ENCODE measurements at places on chromosomes 4 and X.

DNA sequence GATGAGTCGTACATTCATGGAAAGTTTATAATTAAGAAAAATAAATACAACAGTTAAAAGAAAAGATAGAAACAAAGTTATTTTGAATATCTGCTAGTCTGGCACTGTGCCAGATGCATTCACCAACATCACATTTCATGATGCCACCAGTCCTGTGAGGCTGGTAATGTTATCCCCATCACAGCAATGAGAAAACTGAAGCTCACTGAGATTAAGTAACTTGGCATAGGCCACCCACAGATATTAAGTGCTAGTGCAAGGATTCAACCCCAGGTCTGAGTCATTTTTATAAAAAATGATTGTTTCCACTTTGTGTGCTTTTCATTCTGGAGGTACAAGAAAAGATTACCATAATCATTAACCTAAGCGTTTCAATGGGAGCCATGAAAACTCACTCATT, 65.0 kb upstream of the IL15 start:
- DNase-seq: peak; percentile 11

GRCh38 chr4:113662581-113662980, 99.0 kb downstream of the CAMK2D start:
- DNase-seq: no peak

- DNase-seq: peak; percentile 48
These were observed 1.6 kb downstream of the PPP3CA start for GRCh38 chr4:101345596-101346350.

DNA sequence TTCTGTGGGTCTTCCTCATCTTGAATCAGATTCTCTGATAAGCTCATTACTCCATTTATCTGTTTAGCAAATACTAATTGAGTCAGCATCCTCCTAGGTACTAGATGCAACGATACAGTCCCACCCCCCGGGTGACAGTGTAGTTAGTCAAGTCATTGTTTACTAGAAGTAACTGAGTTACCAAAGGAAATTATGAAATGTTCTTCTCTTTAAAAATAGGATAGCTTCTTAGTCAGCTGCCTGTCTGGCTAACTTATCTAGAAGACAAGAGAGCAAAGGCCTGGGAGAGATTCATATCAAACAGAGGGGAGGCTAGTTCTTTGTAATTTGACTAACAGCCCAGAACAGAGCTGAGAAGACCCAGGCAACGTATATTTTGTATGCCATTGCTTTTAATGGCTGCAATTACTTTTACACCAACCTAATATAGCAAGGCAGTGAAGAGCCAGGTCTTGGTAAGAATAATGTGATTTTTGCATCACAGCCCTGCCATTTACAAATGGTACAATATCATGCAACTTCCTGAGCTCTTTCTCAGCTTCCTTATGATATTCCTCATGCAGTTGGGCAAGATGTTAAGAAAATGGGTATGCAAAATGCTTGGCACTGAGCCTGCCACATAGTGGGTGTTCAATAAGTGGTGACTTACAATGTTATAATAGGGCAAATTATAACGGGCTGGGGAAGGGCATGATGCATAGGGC, 149.9 kb downstream of the CHIC2 start:
- peak; percentile 97 for DNase-seq

GRCh38 chr4:145177906-145178538, 2.4 kb downstream of the OTUD4 start:
- peak; percentile 63 for DNase-seq
